Left ventricle myocardium inferior (tissue), 1 donor: ENCODE measurements at places on chromosomes 3 and 15. TPM values are rescaled to one million over a fixed set of nuclear protein-coding genes. Genes with fewer than 3 reads are reported as not detected.

DNA sequence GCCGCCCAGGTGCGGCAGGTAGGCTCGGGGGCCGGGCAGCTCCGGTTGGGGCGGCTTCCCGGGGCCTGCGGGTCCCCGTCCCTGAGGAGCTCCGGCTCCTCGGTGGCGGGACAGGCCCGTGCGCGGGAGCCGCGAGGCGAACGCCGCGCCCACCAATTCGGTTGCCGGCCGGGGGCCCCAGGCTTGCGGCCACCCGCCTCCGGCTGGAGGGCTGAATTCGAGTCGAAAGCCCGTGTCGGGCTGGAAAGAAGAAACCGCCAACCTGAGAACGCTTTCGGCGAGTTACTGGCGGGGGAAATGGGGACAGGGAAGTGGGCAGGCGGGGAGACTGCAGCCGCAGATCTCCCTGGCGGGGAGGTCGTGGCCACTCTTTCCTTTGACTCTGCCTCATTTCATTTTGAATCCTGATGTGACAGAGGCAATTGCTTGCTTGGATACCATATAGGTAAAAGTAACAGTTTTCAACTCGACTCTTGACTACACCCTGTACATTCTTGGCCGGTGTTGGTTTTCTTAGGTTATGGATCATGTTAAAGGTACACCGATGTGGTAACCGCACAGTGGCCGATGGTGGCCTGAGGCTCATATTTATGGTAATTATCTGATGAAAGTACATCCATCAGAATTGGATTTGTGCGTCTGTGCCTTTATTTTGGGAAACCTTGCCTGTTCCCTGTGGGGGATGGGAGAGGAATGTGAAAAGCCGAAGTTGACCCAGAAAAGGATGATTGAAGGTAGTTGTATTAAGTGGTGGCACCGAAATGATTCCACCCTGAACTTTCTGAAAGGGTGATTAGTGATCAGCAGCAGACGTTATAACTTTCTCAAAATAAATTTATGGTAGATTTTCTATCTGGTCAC lies 1.7 kb downstream of the B3GNT5 start:
- H3K4me3 ChIP-seq: peak overlapping the region; percentile 84
- peak overlapping the region; percentile 85 for H3K27ac ChIP-seq
- H3K4me1 ChIP-seq: peaks cover 29% of the 10 kb centered on the region
- H3K36me3 ChIP-seq: no peaks in the 10 kb centered on the region
- DNase-seq: peak; percentile 30

DNA sequence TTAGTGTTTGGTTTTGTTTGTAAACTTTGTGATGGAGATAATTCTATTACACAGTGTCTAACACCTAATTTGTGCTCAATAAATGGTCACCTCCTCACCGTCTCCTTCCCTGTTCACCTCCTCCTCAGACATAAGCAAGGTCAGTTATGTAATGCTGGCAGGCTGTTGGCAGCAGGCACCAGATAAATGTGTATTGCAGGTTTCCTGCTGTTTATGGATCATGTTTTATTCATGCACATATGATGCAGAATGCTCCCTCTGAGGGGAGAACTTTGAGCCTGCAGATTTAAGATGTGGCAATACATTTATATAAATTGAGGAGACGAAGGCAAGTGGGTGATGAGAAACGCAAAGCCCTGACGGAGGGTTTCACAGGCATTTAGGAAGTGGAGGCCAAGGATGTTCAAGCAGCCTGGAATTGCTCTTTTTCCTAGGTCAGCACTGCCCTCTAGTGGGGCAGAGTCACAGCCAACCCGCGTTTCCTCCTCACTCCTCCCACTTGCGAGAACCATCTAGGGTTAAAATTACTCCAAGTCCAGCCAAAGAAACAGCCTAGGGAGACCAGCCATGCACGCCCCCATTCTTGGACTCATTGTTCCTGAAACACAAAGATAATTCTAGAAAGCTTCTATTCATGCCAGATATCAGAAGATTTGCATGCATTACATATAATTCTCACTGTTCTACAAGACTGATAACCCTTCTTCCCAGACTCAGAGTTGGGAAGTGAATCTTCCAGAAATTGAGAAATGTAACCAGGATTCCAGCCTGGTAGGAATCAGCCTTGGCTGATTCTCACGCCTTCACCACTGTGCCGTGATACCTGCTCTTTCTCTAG lies 228.7 kb downstream of the SLCO3A1 start:
- H3K27me3 ChIP-seq: no peaks in the 10 kb centered on the region
- peaks cover 33% of the 10 kb centered on the region for H3K4me1 ChIP-seq
- peak overlapping the region; percentile 20 for H3K4me3 ChIP-seq
- H3K27ac ChIP-seq: peak overlapping the region; percentile 74
- H3K36me3 ChIP-seq: no peaks in the 10 kb centered on the region

- peaks cover 13% of the 10 kb centered on the region for H3K27me3 ChIP-seq
- H3K27ac ChIP-seq: peak overlapping the region; percentile 55
- peak overlapping the region; percentile 85 for H3K4me3 ChIP-seq
- DNase-seq: no peak
Observed at GRCh38 chr3:126984391-126985131, 1.6 kb downstream of the PLXNA1 start.

GRCh38 chr15:42070976-42071350 lies 23.4 kb downstream of the PLA2G4D start:
- H3K4me1 ChIP-seq: peaks cover 3% of the 10 kb centered on the region
- no peak overlapping the region for H3K4me3 ChIP-seq
- H3K27ac ChIP-seq: no peak overlapping the region

Gene TF
- total RNA-seq: 1.3 TPM

Gene CYP1A2
- total RNA-seq: not detected

Gene PSMD2
- total RNA-seq: 213 TPM

DNA sequence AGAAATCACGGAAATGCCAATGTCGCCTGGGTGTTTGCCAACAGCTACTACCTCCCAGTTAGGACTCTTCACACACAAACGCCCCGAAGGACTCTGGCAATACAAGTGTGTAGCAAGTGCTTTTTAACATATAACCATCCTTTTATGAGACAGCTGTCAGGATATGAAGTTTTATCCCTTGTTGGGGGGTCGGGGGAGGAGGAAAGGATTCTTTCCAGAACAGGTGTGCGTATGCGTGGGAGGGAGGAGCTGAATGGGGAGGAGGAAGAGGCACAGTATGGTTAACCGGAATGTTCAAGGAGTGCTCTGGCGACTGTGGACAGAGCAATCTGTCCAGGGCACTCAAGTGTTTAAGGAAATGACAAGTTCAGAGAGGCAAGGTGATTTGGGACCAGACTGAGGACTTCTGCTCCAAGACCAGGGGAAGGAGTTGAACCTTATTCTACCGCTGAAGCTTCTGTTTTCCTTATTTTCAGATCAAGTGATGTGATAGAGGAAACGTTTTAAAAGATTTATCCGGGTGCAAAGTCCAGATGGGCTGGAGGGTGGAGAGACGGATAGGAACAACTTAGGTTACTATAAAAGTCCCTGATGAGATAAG lies 1.3 kb downstream of the TSPAN3 start:
- peak overlapping the region; percentile 90 for H3K27ac ChIP-seq
- no peak for DNase-seq
- no peaks in the 10 kb centered on the region for H3K36me3 ChIP-seq

Gene NMNAT3
- 10.7 TPM for total RNA-seq

DNA sequence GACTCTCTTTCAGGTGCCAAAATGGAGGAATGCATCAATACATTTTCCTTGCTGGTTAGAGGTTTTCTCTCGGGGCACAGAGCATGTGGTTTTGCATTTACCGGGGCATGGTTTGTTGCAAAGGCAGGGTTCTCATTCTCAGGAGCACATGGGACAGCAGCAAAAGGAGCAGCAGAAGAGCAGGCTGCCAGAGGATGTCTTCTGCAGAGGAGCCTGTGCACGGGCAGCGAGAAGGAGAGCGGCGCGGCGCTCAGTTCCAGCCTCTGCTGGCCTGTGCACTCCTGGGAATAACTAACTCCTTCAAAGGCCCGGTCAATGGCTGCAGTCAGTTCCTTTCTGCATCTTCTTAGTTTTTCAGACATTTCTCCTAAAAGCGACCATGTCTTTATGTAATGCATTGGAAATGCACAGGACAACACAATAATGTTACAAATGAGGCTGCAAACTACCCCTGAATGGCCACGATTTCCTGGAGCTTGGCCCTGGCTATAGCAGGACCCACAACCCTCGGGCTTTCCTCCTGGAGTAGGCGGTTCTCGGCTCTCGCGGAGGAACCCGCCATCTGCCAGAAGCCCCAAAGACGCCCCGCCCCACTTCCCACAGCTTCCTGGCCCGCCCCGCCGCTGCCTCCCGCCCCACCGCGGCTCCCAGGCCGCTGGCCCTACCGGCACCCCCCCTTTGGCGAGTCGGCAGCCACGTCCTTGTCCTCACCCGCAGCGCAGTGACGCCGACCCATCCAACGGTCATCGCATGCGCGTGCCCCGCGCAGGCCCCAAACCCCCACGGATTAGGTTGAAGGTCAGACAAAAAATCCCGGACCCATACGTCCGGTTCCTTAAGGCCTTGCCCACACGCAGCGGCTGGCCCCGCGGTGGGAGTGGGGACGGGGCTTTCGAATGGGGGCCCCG lies at the start of gene C3orf62:
Gene C3orf62 (minus strand): TSS at position 758 of the 908 bp plus-strand sequence. CDS start 360 bp downstream, at position 398.
- peaks cover 21% of the 10 kb centered on the region for H3K36me3 ChIP-seq
- DNase-seq: peak; percentile 95
- H3K4me3 ChIP-seq: peak within 1 kb of the TSS; percentile 70
- H3K4me1 ChIP-seq: peaks cover 44% of the 10 kb centered on the region
- no peaks in the 10 kb centered on the region for H3K27me3 ChIP-seq

Gene MGA
- 29.6 TPM for total RNA-seq

DNA sequence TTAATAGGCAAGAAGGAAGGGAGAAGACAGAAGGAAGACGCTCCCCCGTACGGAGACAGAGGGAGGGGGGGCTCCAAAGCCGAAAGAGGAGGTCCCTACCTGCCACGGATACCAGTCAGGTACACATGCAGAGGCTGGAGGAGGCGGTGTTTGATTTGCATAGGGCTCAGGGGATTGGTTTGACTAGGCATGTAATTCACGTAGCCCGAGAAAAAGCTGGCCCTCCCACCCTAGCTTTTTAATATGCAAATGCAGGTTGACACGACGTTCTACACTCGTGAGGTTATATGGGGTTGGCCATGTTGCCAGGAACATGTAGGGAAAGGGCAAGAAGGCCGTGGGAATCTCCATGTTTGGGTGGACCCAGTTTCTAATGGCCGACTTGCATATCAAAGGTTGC lies 29.8 kb downstream of the ZNF592 start:
- no peak for DNase-seq
- H3K27ac ChIP-seq: no peak overlapping the region
- peaks cover 23% of the 10 kb centered on the region for H3K36me3 ChIP-seq
- no peak overlapping the region for H3K4me3 ChIP-seq
- peaks cover 43% of the 10 kb centered on the region for H3K4me1 ChIP-seq

Gene GBE1
- total RNA-seq: 73.1 TPM

- no peak overlapping the region for H3K4me3 ChIP-seq
- H3K27me3 ChIP-seq: no peaks in the 10 kb centered on the region
- no peaks in the 10 kb centered on the region for H3K36me3 ChIP-seq
- H3K4me1 ChIP-seq: no peaks in the 10 kb centered on the region
- no peak for DNase-seq
Observed at GRCh38 chr3:156507285-156507684, 47.6 kb downstream of the SSR3 start.
